ENCODE measurements at places on chromosomes 12 and 14.
A peak's percentile ranks its signal among the peaks of the same experiment; 100 is the strongest.

DNA sequence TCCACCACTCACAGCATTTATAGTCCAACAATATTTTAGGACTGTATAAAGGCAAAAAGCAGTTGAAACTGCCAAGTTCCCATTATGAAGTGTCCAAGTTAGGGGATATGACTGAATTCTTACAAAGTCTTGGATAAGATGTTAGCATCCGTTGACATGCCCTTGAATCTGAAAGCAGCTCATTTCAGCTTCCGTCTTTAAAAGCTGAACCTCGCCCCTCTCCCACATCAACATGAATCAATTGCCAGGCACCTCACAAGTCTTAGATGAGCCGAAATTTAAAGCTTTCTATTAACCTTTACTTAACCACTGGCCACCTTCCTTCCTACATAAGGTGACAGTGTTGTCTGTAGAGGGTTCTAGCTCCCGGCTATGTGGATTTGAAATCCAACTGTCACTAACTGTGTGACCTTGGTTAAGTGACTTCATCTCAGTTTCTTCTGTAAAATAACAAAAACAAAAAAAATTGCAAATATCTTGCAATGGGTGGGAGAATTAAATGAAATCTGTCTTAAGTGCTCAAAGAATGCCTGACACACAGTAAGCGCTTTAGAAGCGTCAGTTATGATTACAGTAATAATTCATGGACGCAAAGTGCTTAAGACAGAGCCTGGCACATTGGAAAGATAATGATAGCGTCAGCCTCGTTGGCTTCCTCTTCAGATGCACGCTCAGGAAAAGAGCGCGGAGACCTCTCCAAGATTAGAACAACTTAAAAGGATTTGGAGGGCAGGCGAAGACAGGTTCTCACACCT, 1.2 kb downstream of the PPP1CC start:
- no peak for DNase-seq

DNA sequence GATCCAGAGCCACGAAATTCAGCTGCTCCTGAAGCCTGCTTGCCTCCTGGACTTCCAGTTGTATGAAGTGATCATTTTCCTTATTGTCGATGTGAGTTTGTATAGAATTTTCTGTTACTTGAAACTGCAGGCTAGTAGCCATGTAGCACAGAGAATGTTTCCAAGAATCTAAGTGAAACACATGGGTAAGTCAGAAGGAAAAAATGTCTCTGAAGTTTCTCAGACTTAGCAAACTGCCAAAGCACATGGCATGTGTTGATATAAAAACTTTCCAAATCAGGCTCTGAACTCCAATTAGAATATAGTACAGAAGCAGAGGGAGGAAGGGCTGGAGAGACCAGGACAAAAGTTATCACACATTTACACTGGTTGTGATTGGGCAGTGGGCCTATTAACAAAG, 9.8 kb upstream of the PCNX1 start:
- DNase-seq: no peak

DNA sequence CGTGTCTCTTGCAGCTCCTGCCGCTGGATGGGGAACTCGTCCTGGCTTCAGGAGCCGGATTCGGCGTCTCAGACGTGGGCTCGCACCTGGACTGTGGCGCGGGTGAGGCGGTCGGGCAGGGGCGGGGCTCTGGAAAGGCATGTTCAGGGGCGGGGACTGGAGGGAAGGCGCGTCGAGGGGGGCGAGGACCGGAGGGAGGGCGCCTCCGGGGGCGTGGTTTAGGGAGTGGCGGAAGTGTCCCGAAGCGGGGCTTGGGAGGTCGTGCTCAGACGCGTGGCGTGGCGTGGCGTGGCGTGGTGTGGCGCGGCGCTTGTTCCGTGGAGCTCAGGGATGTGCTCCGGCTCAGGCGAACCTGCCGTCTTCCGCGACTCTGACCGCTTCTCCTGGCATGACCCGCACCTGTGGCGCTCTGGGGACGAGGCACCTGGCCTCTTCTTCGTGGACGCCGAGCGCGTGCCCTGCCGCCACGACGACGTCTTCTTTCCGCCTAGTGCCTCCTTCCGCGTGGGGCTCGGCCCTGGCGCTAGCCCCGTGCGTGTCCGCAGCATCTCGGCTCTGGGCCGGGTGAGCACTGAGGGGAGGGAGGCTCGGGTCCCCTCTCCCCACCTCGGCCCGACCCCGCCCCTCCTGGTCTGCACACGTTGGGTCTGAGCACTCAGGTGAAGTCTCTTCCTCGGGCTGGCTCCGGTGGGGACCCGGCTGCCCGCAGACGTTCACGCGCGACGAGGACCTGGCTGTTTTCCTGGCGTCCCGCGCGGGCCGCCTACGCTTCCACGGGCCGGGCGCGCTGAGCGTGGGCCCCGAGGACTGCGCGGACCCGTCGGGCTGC, 6.2 kb downstream of the AMN start:
- DNase-seq: peak; percentile 86

- DNase-seq: peak; percentile 28
Measured at GRCh38 chr14:70808416-70809224, 693 bp downstream of the MAP3K9 start.

DNA sequence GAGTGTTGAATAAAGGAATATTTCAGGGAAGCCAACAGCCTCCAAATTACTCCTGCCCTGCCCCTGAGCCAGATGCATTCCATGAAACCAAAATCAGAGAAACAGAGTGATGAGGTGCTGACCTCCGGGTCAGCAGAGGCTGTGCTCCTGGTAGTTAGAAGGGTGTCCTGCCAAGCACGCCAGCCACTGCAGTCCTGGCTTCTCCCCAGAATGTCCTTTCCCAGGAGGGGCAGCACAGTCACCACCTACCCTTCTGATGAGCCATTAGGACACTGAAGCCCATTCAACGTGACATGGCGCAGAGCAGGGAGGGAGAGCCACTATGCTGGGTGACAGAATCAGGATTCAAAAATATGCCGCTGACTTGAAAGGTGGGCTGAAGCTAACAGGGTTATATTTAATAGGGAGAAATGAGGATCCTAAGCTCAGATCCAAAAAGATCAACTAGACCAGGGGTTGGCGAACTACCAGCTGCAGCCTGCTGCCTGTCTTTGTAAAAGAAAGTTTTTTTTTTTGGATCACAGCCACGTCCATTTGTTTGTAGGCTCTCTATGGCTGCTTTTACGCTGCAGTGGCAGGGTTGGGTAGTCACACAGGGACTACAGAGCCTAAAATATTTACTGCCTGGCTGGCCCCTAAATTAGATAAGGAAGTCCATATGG, 34.5 kb upstream of the PLEK2 start:
- no peak for DNase-seq

DNA sequence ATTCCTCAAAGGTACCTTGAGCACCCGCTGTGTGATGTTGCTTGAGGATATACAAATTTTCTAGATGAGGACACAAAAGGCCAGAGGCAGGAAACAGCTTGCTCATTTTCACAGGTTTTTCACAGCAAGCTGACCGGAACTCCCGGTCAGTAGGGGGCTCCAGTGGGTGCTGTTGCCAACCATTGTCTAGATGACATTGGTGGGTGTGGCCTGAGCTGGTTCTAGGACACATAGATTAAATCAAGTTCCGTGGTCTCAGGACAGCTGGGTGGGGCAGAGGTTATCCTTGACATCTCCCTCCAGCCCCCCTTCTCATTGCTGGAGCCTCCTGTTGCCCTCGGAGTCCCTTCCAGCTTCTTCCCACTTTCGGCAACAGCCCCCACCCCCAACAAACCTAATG, 153.6 kb upstream of the FKBP4 start:
- DNase-seq: no peak

GRCh38 chr12:121781998-121782979, 11.2 kb downstream of the RHOF start:
- DNase-seq: peak; percentile 71

- no peak for DNase-seq
Measured at GRCh38 chr12:92492995-92493394, 209.8 kb upstream of the PLEKHG7 start.

DNA sequence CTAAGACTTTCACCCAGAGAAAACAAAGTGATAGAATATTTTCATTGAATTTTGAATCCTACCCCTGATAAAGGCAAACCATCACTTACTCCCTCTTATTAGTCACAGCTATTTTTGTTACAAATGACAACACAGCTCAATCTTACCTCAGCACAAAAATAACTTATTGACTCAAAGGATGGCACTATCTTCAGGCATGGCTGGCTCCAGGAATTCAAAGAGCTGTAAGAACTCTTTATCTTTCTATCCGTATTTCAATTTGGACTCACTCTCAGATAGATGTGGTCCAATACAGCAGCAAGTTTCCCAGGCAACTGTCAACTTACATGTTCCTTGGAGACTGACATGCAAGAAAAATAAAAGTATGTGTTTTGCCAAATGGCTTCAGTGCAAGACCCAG, 709.4 kb upstream of the MDGA2 start:
- DNase-seq: no peak

GRCh38 chr12:25794571-25794970, 163.9 kb upstream of the RASSF8 start:
- DNase-seq: no peak

- DNase-seq: no peak
Measured at GRCh38 chr12:92566448-92567019, 136.3 kb upstream of the PLEKHG7 start.

DNA sequence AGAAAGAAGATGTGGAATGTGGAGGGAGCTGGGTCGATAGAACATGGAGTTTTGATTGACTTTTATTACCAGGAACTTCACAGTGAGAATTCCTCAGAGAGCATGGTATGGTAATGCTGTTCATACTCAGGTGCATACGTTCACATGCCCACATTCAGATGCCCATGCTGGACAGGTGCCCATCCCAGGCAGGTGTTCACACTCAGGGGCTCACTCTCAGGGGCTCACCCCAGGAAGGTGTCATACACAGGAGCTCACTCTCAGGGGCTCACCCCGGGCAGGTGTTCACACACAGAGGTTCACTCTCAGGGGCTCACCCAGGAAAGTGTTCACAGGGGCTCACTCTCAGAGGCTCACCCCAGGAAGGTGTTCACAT, 360.0 kb upstream of the SFSWAP start:
- no peak for DNase-seq

- DNase-seq: peak; percentile 81
Measured at GRCh38 chr12:25052196-25052913, 103.5 kb upstream of the BCAT1 start.

DNA sequence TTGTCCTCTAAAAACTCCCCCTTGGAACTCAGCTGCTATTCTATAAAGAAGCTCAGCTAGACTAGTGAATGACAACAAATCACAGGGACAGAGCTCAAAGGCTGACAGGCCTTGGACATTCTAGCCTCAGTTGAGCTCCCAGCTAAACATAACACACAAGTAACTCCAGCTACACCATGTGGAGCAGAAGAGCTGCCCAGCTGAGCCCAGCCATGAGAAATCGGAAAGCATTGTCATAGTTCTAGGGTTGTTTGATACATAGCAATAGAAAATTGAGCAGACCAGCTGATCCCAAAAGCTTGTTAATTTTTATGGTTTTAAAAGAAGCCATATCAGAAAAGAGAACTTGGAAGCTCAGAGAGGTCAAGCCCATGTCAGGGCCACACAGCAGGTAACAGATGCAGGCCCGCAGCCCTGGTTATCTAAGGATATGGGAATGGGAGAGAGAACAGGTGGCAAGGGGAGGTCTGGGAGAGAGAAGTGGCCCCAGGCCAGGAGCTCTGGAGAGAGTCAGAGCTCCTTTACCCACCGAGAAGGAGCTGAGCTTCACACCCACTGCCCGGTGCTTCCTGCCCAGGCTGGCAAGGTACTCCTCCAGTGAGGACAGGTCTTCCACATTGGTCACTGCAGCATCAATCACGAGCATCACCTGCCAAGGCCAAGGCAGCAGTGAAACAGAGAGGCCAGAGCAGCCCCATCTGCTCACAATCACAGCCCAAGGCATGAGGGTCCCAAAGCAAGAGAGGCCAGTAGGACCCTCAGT, 2.9 kb downstream of the NGB start:
- no peak for DNase-seq
